ENCODE measurements at places on chromosomes 4 and X.
A peak's percentile ranks its signal among the peaks of the same experiment; 100 is the strongest.

DNA sequence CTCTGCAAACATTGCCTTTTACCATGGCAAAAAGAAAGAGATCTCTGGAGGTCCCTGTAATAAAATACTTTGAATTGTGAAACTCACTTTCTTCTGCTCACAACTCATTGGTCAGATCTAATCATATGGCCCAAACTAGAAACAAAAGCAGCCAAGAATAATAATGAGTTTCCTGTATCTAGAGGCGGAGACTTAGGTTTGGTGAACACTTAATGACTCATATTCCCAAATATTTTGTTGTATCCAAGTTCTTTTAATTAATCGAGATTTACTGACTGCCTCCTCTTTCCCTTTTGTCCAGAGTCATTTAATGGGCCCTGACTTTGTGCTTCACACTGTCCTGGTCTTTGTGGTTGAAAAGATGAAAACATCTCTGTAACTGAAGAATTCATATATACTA lies 190.6 kb downstream of the CCSER1 start:
- no peak for DNase-seq

- no peak for DNase-seq
Observed at GRCh38 chr4:87032884-87033533, 98.2 kb downstream of the AFF1 start.

- DNase-seq: no peak
Observed at GRCh38 chr4:70197842-70198241, 2.3 kb downstream of the ODAM start.

- DNase-seq: peak; percentile 33
Observed at GRCh38 chr4:48780865-48781214, 761 bp upstream of the FRYL start.

- DNase-seq: no peak
Observed at GRCh38 chrX:42686296-42686695, 91.7 kb downstream of the PPP1R2C start.

DNA sequence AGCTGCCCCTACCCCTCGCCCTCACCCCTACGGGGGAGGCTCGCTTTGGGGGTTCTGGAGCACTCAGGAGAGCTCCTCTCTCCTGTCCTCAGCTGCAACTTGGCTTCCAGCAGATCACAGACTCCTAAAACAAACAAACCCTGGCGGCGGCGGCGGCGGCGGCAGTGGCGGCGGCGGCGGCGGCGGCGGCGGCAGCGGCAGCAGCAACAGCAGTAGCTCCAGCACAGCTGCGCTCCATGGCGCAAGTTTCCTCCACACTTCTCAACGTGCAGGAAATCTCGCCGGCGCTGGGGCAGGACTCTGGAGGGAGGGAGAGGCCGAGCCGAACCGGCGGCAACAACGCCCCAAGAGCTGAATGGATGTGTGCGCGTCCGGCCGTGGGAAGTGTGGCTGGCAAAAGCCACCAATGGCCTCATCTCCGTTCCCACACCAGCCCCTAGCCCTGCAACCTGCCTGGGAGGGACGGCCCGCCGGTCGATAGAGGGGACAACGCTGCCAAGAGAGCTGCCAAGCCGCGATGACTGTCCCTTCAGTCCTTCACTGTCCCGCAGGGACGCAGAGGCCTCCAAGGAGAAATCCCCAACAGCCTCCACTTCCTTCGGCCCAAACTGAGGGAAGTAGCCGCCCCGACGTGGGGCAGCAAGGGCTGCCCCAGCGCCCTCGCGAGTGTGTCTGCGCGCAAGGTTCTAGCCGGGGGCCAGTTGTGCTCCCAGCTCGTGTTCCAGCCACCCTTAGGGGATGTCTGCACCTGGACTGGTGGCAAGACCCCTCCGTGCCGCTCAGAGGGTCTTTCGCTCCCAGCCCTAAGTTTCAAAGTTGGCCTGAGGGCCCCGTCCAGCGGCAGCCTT lies 775 bp downstream of the SHROOM4 start:
- DNase-seq: no peak

GRCh38 chr4:16480011-16480410 lies 253.7 kb upstream of the TAPT1 start:
- no peak for DNase-seq

DNA sequence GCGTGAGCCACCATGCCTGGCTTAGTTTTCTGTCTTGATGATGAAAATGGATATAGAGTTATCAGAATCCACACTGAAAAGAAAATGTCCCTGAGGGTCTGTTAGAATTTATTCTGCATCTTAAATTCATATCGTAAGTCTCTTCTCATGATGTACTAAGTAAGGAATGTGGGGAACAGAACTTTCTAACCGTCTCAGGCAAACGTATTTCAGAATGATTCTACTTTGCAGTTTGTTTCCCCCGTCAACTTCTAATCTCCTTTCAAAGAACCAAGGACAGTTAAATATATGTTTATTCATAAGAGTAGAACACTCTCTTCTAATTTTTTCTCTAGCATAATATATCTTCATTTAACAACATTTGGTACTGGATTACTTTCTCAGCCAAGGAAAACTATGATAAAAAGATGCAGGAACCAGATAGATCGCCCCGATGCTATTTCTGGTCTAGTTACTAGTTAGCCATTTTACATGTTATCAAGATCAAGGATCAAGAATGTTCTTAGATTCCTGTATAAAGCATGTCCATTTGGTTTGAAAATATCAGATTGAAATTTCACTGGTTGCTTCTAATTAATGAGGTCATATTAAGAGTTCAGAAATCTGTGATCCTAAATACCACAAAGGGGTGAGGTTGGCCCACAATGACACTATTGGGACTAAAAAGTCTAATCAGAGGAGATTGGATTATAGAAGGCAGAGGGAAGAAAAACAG lies 49.5 kb downstream of the METTL14 start:
- no peak for DNase-seq

GRCh38 chrX:19724409-19724808 lies 163.0 kb downstream of the SH3KBP1 start:
- no peak for DNase-seq

GRCh38 chr4:76208005-76208765 lies 5.4 kb downstream of the SCARB2 start:
- no peak for DNase-seq

GRCh38 chr4:102780476-102781144 lies 19.8 kb upstream of the MANBA start:
- DNase-seq: no peak

DNA sequence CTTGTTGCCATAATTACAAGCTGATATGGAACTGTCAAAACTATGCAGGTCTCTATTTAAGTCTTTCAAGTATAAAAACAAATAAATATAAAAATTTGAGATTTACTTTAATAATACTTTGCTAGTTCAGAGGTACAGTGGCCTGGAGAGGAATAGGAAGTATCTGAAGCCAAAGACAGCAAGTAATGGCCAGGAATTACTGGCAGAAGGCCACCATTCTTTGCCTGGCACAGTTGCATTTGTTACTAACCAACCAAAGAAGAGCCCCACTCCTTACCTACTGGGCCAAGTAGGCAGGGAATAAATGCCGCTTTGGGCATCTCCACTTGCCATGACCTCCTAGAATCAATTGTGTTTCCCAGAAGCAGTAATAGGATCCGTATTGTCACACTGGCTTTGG lies 13.8 kb upstream of the ADAMTS3 start:
- no peak for DNase-seq

DNA sequence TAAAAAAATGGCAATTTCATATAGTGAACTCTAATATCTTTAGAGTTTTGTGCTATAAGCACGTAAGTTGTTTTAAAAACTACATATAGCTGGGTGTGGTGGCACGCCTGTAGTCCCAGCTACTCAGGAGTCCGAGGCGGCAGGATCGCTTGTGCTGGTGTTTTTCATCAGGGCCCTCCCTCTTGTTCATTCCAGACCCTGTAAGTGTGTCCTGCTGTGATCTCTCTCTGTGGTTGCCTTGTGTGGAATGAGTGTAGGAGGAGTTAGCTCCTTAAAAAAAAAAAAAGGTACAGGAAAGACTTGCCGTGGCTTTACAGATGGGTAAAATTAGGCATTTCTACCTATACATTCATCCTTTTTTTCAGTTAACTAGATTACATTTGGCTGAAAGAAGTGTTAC lies 35.4 kb downstream of the RBBP7 start:
- DNase-seq: no peak

- no peak for DNase-seq
Observed at GRCh38 chr4:26368685-26369084, 47.9 kb downstream of the RBPJ start.

DNA sequence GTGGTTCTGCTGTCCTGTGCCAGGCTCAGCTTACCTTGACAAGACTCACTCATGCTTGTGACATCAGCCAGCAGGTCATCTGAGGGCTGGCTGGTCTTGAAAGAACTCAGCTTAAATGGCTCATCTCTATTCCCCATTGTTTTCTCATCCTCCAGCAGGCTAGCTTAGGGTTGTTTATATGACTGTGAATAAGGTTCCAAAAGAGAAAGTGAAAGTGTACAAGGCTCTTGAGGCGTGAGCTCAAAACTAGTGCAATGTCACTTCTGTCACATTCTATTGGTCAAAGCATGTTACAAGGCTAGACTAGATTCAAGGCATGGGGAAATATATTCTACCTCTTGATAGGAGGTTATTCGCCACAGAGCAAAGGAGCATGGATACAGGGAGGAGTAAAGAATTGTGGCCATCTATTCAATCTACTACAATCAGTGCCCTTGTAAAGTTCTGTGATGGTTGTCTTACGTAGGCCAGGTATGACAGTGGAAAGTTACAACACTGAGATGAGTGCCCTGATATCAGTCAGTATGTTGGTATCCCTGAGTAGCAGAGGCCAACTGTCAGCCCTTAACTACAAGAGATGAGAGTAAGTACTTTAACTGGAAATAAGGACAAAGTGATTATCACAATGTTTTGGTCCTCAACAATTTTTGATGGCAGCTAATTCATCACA lies 19.8 kb upstream of the TMLHE start:
- DNase-seq: no peak

DNA sequence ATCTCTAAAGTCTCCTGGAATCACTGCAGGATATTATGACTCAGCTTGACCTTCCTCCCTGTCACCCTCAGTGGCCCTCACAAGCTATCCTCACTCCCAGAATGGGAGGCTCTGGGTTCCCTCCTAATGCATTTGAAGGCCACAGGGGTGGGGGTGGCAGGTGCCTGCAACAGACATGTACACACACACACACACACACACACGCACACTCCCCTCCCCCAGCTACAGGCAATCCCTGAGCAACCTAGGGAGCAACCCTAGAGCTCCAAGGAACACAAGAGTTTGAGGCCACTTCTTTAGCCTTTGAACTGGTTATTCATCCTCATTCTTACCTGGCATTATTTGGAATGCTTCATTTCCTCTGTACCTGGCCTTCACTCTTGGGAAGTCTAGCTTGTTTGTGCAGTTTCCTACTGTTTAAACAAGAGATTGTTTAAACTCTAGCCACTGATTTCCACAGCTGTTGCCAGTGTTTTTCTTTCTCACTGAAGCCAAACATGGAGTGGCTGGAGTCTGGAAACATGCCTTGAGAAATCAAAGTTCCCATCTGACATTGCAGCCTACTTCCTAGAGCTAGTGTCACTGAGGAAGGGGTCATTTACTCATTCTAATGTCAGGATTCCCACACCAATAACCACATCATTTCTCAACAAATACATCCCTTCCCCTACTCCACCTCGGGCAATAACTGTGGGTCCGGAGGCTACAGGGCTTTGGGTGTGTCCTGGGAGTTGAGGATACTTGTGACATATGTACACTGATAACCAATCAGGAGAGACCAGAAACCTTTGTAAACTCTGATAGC lies 37.7 kb downstream of the MAOA start:
- DNase-seq: no peak

- DNase-seq: no peak
Observed at GRCh38 chrX:24026432-24026831, 554 bp downstream of the KLHL15 start.
